ENCODE measurements at places on chromosomes 7 and 10. TPM values are rescaled to one million over a fixed set of nuclear protein-coding genes. Genes with fewer than 3 reads are reported as not detected.

- DNase-seq = no peak
Observed at GRCh38 chr10:32949221-32949678, 8.8 kb downstream of the ITGB1 start.

Gene FAM237B
- not detected for total RNA-seq

GRCh38 chr10:84755311-84755710 is 426.9 kb downstream of the CCSER2 start:
- no peak for DNase-seq

GRCh38 chr7:47066976-47067614 is 514.8 kb downstream of the TNS3 start:
- peak; percentile 64 for DNase-seq

Gene NEUROG3
- total RNA-seq = not detected

- no peak for DNase-seq
Observed at GRCh38 chr7:132066761-132067171, 509.5 kb downstream of the PLXNA4 start.

Gene RSPH10B
- total RNA-seq = not detected

DNA sequence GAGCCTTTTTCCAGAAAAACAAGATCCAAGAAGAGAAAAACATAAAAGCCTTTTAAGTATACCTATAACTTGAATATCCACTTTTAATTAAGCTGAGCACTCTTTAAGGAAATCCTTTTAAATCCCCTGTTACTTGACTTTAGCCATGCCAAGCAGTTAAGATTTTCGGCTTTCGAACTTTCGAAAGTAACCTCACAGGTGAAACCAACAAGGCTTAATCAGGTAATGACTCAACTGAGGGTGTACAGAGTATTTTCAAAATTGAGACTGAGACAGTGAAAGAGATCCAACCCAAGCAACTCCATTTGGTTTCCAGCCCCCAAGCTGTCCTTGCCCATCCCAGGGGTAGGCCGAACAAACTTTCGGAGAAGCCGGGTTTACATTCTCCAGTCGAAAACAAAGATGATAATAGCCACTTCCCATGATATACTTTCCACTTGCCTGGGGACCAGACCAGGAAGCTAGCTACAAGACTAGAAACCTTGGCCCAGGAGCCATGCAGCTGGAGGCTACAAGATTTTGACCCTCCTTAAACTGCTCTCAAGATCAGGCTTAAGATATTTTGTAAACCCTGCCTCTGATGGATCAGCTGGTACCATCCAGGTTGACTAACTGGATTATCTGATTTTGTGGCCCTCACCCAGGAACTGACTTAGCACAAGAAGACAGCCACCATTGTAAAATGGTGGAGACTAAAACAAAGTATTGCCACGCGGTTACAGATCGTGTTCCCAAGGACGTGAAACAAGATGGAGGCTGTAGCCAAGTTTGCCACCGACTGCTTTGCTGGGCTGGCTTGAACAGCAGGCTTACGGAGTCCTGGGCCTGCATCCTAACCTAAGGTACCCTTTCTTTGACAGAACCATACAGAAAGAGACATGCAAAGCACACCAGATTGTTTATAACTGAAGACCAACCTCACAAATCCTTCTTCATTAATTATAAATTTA is 32.3 kb downstream of the C1GALT1 start:
- DNase-seq = no peak

GRCh38 chr7:109126404-109127050 is 556.9 kb downstream of the DNAJB9 start:
- no peak for DNase-seq

- DNase-seq = peak; percentile 39
Observed at GRCh38 chr10:87706731-87707130, 47.1 kb downstream of the PAPSS2 start.

- no peak for DNase-seq
Observed at GRCh38 chr7:8178353-8178752, 83.6 kb downstream of the ICA1 start.

Gene ERVW-1
- total RNA-seq = not detected

GRCh38 chr7:121175826-121176225 is 153.0 kb upstream of the WNT16 start:
- no peak for DNase-seq

Gene GJC3
- total RNA-seq = not detected

Gene TAF3
- 11.1 TPM for total RNA-seq

Gene CALML3
- total RNA-seq = not detected

Measured in esophagus muscularis mucosa (tissue), 4 donors.